ENCODE measurements at places on chromosomes 4 and X. TPM values are rescaled to one million over a fixed set of nuclear protein-coding genes. Genes with fewer than 3 reads are reported as not detected.

- peaks cover 27% of the 10 kb centered on the region for H3K4me1 ChIP-seq
- no peak overlapping the region for H3K27ac ChIP-seq
- DNase-seq, result no peak
- no peaks in the 10 kb centered on the region for H3K36me3 ChIP-seq
- H3K4me3 ChIP-seq, result no peak overlapping the region
Observed at GRCh38 chr4:151302432-151302831, 23.0 kb downstream of the SH3D19 start.

DNA sequence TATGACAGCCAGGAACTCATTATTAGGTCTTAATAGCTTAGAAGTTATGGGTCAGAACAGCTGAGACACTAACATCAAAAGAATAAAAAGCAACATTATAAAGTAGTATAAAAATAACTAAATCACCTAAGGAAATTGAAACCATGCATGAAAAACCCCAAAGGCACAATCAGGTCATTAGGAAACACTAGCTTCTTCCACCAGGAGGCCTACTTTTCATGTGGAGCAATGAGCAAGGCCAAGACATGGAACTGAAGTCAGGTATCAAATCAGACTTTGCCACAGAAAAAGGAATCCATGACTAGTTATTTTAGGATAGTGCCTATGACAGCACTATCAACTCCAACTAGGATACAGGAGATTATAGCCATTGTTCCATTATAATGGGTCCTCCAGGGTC is 7.9 kb downstream of the HUWE1 start:
- H3K36me3 ChIP-seq, result peaks cover 8% of the 10 kb centered on the region
- H3K27ac ChIP-seq, result no peak overlapping the region
- no peaks in the 10 kb centered on the region for H3K27me3 ChIP-seq
- no peak overlapping the region for H3K4me3 ChIP-seq
- no peaks in the 10 kb centered on the region for H3K4me1 ChIP-seq

The PAQR3 gene
- polyA plus RNA-seq, result 16.9 TPM

GRCh38 chrX:31291131-31291530 is 219.3 kb upstream of the FTHL17 start:
- H3K4me3 ChIP-seq, result no peak overlapping the region
- no peak for DNase-seq

DNA sequence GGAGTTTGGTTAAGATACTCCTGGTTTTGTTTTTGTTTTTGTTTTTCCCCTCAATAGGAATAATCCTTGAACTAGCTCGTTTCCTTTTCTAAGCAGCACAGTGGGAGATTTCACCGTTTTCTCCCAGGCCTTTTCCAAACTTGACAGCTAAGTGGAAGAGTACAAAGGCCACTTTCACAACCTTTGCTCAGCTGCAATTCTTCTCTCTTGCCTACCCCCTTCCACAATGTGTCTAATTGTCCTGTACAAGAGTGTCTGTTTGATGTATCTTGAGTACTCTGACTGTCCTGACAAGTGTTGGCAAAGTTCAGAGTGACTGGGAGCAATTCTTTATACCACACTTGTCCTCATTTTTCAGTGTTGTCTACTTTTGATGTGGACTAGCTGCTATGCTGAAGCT is 674.3 kb upstream of the AMOT start:
- no peaks in the 10 kb centered on the region for H3K36me3 ChIP-seq
- H3K4me3 ChIP-seq, result no peak overlapping the region
- DNase-seq, result peak; percentile 3
- H3K27me3 ChIP-seq, result no peaks in the 10 kb centered on the region
- H3K27ac ChIP-seq, result no peak overlapping the region

DNA sequence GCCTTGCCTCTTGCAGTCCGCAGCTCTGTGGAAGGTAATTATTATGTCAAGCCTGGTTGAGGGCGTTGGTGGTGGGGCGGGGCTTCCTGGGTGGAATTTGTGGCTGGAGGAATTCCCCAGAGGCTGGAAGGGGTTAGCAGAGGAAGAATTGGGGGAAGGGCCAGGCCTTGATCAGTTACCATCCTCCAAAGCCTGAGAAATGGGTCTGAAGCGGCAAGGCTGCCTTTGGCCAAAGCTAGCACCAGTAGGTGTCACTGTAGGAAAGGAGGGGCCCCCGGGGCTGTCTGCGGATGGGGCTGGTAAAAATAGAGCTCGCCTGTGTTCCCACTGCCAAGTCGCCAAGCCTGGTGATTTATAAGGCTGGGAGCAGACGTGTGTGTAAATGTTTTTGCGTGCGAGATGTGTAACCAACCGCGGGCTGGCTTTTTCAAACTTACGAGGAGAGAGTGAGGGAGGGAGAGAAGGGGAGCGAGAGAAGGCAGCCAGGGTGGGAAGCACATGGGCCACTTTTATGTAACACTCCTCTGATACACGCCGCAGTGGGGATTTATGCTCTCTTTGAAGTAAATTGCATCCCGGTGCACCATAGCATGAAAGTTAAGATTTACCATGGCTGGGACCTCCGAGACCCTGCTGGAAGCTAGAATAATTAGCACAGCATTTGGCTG is 367.0 kb downstream of the BCOR start:
- peak; percentile 72 for DNase-seq
- no peaks in the 10 kb centered on the region for H3K36me3 ChIP-seq
- H3K27ac ChIP-seq, result no peak overlapping the region
- no peaks in the 10 kb centered on the region for H3K27me3 ChIP-seq
- no peak overlapping the region for H3K4me3 ChIP-seq
- H3K4me1 ChIP-seq, result no peaks in the 10 kb centered on the region

The CCDC160 gene
- 5.6 TPM for polyA plus RNA-seq

GRCh38 chrX:39714471-39714870 is 383.3 kb downstream of the BCOR start:
- DNase-seq, result no peak
- H3K27ac ChIP-seq, result no peak overlapping the region
- H3K4me3 ChIP-seq, result no peak overlapping the region
- H3K36me3 ChIP-seq, result no peaks in the 10 kb centered on the region

The C4orf50 gene
- polyA plus RNA-seq, result 0.06 TPM

DNA sequence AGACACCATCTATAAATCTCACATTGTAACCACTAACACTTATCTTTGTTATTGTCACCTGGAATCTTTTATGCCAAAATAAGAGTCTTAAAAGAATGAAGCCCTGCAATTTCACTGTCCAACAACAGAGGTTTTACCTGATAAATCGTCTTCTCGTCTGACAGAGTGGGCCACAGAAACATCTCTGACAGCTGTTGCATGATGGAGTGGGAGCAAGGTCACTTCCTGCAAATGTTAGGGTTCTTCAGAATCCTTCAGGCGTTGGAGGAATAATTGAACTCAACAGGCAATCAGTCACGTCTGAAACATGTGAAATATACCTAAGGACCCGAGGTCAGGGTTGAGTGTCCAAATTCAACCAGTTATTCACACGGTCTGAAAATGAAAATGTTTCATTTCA is 353.6 kb downstream of the TRIML1 start:
- H3K27me3 ChIP-seq, result no peaks in the 10 kb centered on the region
- H3K4me3 ChIP-seq, result no peak overlapping the region
- no peaks in the 10 kb centered on the region for H3K36me3 ChIP-seq
- H3K27ac ChIP-seq, result no peak overlapping the region

The RNF150 gene
- polyA plus RNA-seq, result 1.3 TPM

The CTAG1A gene
- polyA plus RNA-seq, result not detected

The CPZ gene
- 29.9 TPM for polyA plus RNA-seq

The MAOB gene
- polyA plus RNA-seq, result 1.1 TPM

DNA sequence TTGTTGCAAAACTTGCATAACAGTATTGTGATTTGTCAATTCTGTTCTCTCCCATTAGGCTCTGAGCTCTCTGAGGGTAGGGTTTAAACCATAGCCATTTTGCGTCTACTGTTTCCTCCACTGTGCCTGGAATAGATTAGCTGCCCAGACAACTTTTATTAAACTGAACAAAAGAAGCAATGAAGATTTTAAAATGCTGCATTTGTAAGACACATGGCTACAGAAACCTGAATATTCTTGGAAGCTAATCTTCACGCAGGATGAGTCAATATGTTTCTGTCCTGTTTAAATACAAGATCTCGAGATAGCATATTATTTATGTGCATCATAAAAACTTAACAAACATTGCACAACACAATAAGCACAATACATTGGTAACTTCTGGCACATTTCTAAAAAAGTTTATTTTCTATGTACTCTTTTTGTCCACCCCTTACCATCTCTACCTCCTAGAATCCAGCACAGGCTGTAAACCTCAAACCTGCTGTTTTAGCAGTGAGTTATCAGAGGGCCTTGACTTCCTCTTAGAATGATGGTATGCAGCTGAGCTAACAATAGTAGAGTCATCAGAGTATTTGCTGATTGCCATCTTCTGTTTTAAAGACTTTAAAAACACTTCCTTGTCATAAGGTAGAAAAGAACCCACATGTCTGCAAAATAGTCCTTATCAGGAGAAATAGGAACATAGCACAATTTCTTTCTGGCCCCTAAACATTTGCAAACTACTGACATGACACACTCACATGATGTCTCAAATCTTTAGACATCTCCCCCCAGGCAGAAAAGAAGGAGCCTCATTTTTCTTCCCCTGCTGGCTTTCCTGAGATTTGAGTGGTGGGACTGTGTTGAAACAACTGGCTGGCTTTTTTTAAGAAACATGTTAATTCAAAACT is 10.6 kb upstream of the CCNG2 start:
- no peak overlapping the region for H3K4me3 ChIP-seq
- H3K27me3 ChIP-seq, result no peaks in the 10 kb centered on the region
- no peak overlapping the region for H3K27ac ChIP-seq
- DNase-seq, result no peak
- H3K36me3 ChIP-seq, result no peaks in the 10 kb centered on the region

The WDR45 gene
- polyA plus RNA-seq, result 28.8 TPM

DNA sequence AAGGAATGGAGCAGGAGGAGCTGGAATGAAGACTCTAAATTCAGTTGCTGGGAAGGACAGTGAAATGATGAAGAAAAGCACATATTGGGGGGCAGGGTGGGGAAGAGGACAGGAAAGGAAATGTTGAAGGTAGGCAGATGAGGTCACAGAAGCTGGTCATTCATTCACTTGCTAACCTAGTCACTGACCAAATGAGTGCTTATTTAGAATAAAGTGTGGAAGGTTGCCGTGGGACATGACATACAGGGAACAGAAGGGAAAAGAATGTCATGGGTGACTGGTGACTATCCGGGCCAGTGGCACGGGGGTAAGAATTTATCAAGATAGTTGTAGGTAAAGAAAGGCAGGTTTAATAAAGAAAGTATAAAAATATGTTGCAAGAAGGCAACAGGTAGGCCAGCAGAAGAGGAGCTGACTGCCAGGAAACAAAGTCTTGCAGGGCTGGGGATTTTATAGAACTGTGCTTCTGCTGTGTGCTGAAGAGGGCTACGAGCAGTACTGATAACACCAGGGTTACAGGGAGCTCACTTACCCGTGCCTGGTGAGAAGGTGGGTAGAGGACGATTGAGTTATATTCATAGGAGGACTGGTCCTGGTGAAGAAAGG is 31.9 kb upstream of the TLR3 start:
- H3K36me3 ChIP-seq, result no peaks in the 10 kb centered on the region
- H3K4me1 ChIP-seq, result no peaks in the 10 kb centered on the region
- no peak for DNase-seq
- no peak overlapping the region for H3K27ac ChIP-seq
- no peaks in the 10 kb centered on the region for H3K27me3 ChIP-seq

DNA sequence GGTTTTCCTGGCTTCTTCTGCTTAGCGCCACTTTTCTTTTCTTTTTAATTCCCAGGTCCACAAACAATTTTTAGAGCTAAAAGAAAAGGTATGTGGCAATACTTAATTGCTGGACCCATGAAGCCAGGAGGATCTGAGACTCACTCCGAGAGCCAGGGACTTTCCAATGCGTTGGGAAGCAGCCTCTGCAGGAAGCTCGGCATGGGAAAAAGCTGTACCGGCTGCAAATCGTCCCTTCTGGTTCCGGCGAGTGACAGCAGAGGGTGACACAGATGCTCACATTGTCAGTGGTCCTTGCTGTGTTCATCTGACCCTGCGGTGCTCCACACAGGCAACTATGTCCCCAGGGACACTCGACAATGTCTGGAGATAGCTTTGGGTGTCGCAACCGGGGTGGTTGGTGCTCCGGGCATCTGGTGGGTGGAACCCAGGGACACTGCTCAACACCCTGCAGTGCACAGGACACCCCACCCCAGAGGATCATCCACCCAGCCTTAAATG is 164.0 kb downstream of the PRKX start:
- H3K4me3 ChIP-seq, result no peak overlapping the region
- peak; percentile 8 for DNase-seq
- H3K27ac ChIP-seq, result no peak overlapping the region
- H3K27me3 ChIP-seq, result no peaks in the 10 kb centered on the region

GRCh38 chrX:9562851-9563250 is 98.0 kb downstream of the TBL1X start:
- no peak overlapping the region for H3K27ac ChIP-seq
- no peak overlapping the region for H3K4me3 ChIP-seq
- no peaks in the 10 kb centered on the region for H3K27me3 ChIP-seq

The EDA gene
- polyA plus RNA-seq, result 5.0 TPM

GRCh38 chr4:152825336-152825735 is 45.6 kb downstream of the ARFIP1 start:
- H3K36me3 ChIP-seq, result peaks cover 5% of the 10 kb centered on the region
- no peaks in the 10 kb centered on the region for H3K27me3 ChIP-seq
- DNase-seq, result no peak
- H3K4me3 ChIP-seq, result no peak overlapping the region
- no peaks in the 10 kb centered on the region for H3K4me1 ChIP-seq
- H3K27ac ChIP-seq, result no peak overlapping the region

GRCh38 chr4:138945401-138945800 is 70.2 kb upstream of the NOCT start:
- no peaks in the 10 kb centered on the region for H3K36me3 ChIP-seq
- H3K27ac ChIP-seq, result no peak overlapping the region
- no peak for DNase-seq
- H3K4me1 ChIP-seq, result 0 out of 2 replicates have a peak, but pooled peaks cover 1% of the 10 kb centered on the region
- no peak overlapping the region for H3K4me3 ChIP-seq

DNA sequence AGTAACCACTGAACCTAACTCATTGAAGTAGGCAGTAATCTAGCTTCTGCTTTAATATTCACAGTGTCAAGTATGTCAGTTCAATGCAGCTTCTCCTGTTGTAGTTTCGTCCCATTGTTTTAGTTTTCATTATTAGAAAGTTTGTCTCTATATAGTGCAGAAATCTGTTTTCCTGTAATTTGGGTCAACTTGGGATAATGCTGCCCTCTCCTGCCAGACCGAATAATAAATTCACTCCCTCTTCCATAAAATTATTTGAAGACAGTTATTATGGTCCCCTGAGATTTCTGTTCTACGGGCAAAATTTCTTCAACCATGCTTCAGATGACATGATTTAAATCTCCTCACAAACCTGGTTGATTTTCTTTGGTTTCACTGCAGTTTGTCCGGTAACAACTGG is 4.6 kb upstream of the LUZP4 start:
- no peaks in the 10 kb centered on the region for H3K27me3 ChIP-seq
- no peak for DNase-seq
- H3K4me3 ChIP-seq, result no peak overlapping the region
- H3K27ac ChIP-seq, result no peak overlapping the region

- H3K4me3 ChIP-seq, result no peak overlapping the region
- H3K4me1 ChIP-seq, result peaks cover 9% of the 10 kb centered on the region
- H3K27me3 ChIP-seq, result no peaks in the 10 kb centered on the region
- H3K27ac ChIP-seq, result no peak overlapping the region
Observed at GRCh38 chrX:133189195-133189594, 29.0 kb downstream of the TFDP3 start.

GRCh38 chrX:107626481-107626880 is 1.8 kb upstream of the PRPS1 start:
- H3K4me1 ChIP-seq, result peaks cover 7% of the 10 kb centered on the region
- H3K27me3 ChIP-seq, result no peaks in the 10 kb centered on the region
- H3K27ac ChIP-seq, result no peak overlapping the region
- no peak overlapping the region for H3K4me3 ChIP-seq

- no peaks in the 10 kb centered on the region for H3K4me1 ChIP-seq
- H3K27me3 ChIP-seq, result no peaks in the 10 kb centered on the region
- no peak for DNase-seq
- H3K36me3 ChIP-seq, result no peaks in the 10 kb centered on the region
- no peak overlapping the region for H3K4me3 ChIP-seq
Observed at GRCh38 chrX:12269484-12269883, 131.2 kb downstream of the FRMPD4 start.
